A549 treated with Mapracorat at 1 μM for 4 hours (cell line): ENCODE measurements at places on chromosomes 2 and 18. TPM values are rescaled to one million over a fixed set of nuclear protein-coding genes. Genes with fewer than 3 reads are reported as not detected.

SP140 gene
- 0.27 TPM in 1 of 5 replicates, not detected in the others for total RNA-seq

MAPK4 gene
- total RNA-seq = 0.12 to 0.23 TPM (median 0.14 TPM) in 5 replicates

RAB6D gene
- not detected in 5 replicates for total RNA-seq

BCL2L11 gene
- total RNA-seq = 5.7 to 9.1 TPM (median 6.5 TPM) in 5 replicates

NT5C1B gene
- not detected in 5 replicates for total RNA-seq

VWA3B gene
- total RNA-seq = 0.33 to 0.80 TPM (median 0.37 TPM) in 3 of 5 replicates, not detected in the others

TDRD15 gene
- total RNA-seq = not detected in 5 replicates

GPBAR1 gene
- total RNA-seq = 0.09 to 0.42 TPM (median 0.28 TPM) in 5 replicates

TEKT4 gene
- total RNA-seq = not detected in 5 replicates

ANO7 gene
- total RNA-seq = 1.5 to 2.1 TPM (median 1.8 TPM) in 5 replicates

PCBP1 gene
- 360 to 418 TPM (median 397 TPM) in 5 replicates for total RNA-seq

CTAGE1 gene
- total RNA-seq = not detected in 5 replicates

C2orf15 gene
- total RNA-seq = 0.43 to 1.0 TPM (median 0.81 TPM) in 5 replicates

L3MBTL4 gene
- not detected in 5 replicates for total RNA-seq

GAL3ST2 gene
- 0.15 to 0.42 TPM (median 0.25 TPM) in 5 replicates for total RNA-seq
